Activated CD4-positive, alpha-beta T cell treated with anti-CD3 and anti-CD28 coated beads for 36 hours (primary cell): ENCODE measurements at places on chromosomes 4 and X. TPM values are rescaled to one million over a fixed set of nuclear protein-coding genes. Genes with fewer than 3 reads are reported as not detected.
A peak's percentile ranks its signal among the peaks of the same experiment; 100 is the strongest.

GRCh38 chr4:151948351-151949016 is 187.7 kb upstream of the GATB start:
- DNase-seq: no peak

DNA sequence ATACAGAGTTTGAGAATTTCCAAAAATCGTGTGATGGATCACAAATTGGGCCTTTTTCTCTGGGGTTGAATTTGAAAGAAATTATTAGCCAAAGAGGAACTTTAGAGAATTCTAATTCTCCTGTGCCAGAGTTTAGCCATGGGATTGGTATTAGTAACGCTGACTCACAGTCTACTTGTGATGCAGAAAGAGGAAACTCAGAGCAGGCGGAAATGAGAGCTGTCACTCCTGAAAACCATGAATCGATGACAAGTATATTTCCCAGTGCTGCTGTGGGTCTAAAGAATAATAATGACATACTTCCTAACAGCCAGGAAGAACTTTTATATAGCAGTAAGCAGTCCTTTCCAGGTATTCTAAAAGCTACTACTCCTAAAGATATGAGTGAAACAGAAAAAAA is 64.9 kb downstream of the N4BP2 start:
- peak; percentile 30 for DNase-seq

DNA sequence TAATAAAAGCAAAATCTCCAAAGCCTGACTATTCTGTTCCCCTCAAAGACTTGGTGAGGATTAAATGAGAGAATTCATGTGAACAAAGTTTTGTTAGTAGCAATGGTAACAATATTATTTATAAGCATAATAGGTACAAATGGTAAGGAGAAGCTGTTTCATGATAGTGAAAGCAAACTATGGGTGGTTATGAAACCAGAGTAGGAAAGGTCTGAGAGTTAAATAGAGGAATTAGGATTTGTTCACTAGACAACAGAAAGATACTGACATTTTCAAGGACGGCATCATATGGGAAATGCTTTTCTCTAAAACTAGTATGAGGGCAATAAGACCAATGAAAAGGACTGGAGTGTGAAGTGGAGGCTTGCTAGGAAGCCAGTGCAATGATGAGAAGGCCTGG is 128.6 kb upstream of the FTHL17 start:
- no peak for DNase-seq

DNA sequence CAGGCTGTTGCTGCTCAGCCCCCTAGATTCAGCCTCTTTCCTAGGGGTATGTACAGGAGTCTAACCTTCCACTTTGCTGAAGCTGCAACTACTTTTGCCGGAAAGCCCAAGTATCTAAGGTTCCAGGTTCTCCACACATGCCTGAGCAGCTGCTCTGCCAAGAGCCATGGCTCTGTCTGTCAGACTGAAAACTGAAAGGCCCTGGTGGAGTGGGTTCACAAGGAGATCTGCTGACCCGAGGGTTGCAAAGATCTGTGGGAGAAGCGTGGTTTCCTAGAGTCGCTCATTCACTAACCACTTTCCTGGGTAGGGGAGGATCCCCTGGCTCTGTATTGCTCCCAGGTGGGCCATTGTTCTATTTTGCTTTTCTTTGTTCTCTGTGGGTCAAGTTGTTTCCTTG is 6.0 kb upstream of the PNMA6F start:
- no peak for DNase-seq

DNA sequence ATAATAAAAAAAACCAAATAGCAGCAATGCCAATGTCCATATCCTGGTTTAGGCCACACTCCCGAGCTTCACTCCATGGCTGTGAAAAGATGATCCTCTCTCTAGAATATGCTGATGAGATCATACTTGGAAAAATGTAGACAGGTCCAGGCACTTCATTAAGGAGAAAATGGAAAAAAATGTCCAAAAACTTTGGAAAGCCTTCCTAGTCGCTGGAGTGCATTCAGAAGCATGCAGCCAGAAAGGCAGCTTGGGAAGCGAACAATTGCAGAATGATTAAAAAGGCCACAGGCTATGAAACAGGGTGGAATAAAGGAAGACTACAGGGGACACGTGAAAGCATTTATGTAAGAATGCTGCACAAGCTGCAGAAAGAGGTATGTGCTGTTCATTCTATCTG is 165.6 kb upstream of the HCCS start:
- DNase-seq: no peak

GRCh38 chrX:19840899-19841648 is 46.3 kb downstream of the SH3KBP1 start:
- DNase-seq: peak; percentile 63

GRCh38 chr4:152941411-152941810 is 5.3 kb downstream of the FHDC1 start:
- no peak for DNase-seq

DNA sequence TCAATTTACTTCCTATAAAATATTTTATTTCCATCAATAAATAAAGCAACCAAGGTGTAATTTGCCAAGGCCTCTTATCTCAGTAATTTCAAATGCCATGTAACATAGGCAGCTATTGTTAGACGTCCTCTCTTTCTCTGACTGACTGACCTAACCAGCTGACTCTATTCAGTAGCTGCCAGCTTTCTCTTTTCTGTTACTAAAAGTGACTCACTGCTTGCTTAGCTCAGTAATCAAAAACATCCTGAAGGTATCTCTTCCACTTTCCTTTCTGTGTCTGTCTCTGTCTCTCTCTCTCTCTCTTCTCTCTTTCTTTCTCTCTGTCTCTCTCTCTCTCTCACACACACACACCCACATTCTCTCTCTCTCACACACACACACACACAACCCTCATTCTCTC is 134.2 kb downstream of the SPOCK3 start:
- no peak for DNase-seq

DNA sequence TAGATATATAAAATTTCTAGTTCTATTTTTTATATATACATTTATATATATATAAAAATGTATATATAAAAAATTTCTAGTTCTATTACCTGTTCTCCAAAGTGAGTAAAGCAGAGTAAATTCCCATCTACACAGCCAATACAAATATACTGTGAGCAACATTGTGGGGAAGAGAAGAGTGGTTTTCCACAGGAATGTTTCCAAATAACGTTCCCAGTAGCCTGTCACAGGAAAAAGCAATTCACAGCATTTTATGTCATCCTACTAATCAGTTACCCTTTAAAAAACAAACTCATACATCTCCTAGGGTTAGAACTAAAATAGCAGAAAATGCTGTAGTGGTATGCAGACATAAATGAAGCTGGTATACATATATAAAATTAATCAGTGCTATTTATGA is 44.5 kb downstream of the AASDH start:
- DNase-seq: no peak

DNA sequence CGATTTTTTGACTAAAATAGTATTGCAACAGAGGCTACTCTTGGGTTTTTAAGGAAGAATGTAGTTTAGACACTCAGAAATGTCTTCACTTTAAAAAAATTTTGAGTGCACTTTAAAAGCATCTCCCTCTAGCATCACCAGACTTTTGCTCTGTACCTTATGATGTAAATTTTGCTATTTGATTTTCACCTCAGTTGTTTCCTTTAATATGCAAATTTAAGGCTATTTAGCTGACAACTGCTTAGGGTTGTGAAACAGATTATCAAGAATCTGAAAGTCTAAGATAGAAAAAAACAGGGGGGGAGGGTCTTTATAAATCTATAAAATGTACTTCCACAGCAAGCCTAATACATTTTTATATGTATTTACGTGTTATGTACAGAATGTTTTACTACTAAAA is 92.9 kb upstream of the USP38 start:
- no peak for DNase-seq

GRCh38 chrX:139720136-139720535 is 12.2 kb upstream of the MCF2 start:
- no peak for DNase-seq

- DNase-seq: no peak
Observed at GRCh38 chrX:13702111-13702789, 13.3 kb downstream of the RAB9A start.

GRCh38 chrX:119190831-119191230 is 45.3 kb upstream of the PGRMC1 start:
- no peak for DNase-seq

The STOX2 gene
- not detected for total RNA-seq

The ARAP2 gene
- total RNA-seq: 40.0 TPM

The AKAP14 gene
- not detected for total RNA-seq

The ADGRL3 gene
- total RNA-seq: not detected
